ENCODE measurements at places on chromosomes 4 and X.

GRCh38 chr4:125010796-125011503 lies 298.4 kb upstream of the ANKRD50 start:
- DNase-seq: no peak

DNA sequence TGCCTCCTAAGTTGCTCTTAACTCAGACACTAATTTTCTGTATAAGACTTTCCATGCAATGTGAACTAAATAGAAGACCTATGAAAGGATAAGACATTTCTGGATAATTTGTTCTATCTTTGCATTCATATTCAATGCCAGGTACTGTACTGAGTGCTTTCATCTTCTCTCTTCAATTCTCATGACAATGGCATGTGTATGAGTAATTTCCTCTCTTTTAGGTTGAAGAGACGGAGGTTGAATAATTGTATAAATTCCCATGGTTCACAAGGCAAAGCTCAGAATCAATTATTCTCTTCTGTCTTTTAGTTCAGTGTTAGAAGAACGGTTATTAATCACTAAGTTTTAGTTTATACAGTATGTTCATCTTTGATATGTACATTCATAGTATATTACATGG lies 29.3 kb upstream of the CFAP299 start:
- DNase-seq: no peak

- DNase-seq: no peak
These were observed 48.1 kb upstream of the ARHGEF6 start for GRCh38 chrX:136828830-136829229.

DNA sequence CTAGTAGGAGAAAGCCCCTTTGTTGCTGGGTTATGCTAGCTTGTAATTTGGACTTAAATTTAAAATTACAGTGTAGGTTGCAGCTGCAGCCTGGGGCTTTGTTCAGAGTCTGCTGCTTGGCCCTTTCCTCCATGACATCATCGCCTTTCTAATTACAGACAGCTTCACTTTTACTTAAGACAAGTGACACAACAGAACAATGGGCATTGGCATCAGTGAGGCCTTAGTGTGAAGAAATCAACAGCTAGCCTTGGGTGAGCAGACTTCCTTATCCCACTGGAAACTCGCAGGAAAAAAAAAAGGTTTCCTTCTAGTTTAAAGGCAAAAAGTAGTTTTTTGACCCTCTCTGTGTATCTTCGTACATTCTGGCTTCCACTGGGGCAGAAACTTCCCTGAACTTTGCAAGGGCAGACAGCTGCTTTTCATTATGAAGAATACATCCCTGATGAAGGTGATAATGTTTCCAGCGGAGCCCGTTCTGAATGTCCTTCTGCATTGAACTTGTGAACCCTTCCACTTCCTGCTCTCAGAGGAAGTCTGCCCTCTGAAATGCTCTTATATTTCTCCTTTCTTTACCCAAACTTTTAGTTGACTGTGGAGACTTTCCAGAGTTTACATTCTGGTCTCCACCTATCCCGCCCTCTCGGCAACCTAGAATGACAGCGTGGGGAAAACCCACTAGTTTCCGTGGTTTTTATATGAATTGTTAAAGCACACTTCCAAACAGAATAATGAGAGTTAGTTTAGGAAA lies 123.2 kb upstream of the FAM9C start:
- DNase-seq: no peak

GRCh38 chr4:139720806-139721205 lies 55.2 kb downstream of the MGST2 start:
- DNase-seq: no peak

DNA sequence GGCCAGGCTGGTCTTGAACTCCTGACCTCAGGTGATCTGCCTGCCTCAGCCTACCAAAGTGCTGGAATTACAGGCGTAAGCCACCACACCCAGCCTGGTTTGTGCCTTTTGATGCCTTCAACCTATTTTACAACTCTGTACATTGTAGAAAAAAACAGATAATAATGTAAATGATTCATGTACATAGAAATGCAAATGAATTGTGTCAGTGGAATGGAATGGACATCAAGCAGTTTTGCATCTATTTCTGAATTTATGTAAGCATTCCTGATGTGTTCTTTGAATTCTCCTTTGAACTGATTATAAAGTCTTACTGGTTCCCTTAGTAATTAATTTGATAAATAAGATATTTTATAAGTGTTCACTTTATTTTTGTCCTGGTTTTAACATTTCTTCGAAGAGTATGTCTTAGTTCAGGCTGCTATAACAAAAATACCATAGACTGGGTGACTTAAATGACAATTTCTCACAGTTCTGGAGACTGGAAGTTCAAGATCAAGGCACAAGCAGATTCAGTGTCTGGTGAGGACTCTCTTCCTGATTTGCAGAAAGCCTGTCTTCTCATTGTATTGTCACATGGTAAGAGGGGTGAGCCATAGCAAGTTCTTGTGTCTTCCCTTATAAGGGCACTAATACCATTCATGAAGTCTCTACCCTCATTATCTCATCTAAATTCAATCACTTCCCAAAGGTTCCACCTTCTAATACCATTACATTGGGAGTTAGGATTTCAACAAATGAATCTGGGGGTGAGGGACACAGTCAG lies 162.2 kb upstream of the S100G start:
- no peak for DNase-seq

DNA sequence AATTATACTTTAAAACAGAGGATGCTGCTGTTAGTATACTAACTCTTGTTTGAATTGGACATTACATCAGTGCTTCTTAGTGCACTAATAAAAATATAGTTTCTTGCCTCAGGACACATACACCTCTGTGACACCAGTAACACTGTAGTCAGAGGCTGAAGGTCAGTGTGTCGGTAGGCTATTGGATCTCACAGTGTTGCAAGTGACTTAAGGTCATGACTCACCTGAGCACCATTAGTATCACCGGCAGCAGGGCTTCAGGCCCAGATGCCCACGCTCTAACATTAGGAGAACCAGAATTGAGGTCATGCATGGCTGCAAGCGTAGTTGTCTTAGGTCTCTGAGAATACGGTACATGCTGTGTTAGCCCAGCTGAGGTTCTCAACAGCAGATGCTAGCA lies 15.2 kb downstream of the ETDC start:
- DNase-seq: no peak

DNA sequence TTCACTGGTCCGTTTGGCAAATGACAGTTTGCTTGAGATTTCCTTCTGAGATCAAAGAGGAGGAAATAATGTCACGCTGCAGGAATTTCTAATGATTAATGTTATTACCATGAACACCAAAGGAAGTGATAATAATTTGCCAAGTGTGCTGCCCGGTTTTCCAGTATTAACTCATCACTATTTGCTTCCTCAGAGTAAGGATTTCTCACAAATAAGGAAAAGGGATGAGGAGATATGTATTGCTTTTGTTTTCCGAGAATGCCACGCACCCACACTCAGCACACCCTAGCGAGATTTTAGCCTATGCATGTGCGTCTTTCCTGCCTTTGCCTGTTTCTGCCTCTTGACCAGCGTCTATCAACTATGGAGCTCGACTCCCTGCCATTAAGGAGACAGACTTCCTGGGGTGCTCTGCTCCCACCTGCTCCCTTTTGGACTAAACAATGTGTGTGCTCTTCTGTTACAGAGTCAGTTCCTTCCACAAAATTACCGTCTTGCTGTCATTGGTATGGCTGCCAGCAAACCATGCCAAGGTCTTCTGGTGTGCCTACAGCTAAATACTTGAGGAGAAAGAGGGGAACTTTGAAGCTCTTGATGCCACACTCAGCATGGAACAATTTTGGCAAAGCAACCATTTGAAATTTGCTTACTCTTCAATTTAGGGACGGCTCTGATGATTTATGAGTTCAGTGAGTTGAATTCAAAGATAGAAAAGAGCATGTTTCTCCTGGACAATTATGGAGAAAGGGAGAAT lies 393.1 kb upstream of the ZFP42 start:
- DNase-seq: no peak

DNA sequence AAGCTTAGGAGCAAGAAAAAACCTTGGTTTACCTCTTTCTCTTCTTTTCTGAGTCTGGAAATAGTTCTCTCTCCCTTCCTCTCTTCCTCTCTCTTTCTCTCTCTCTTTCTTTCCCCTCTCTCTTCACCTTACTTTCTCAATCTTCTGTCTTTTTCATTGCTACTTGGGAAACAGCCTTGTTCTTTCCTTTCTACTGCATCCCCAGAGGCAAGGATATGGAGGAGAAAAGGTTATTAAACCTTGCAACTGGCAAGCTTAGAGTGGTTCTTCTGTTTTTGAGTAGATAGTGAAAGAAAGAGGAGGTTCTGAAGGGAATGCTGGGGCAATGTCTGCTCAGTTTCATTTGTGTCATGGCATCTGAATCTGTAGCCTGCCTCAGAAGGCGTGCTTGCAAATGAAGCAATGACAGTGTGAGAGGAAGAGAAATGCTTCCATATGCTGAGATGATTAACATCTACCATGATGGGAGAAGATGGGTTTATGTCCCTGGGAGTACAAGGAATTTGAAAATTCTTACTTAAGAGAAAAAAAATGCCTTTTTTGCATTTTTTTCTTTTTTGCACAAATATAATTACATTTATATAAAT lies 190.6 kb downstream of the CEP135 start:
- DNase-seq: no peak

DNA sequence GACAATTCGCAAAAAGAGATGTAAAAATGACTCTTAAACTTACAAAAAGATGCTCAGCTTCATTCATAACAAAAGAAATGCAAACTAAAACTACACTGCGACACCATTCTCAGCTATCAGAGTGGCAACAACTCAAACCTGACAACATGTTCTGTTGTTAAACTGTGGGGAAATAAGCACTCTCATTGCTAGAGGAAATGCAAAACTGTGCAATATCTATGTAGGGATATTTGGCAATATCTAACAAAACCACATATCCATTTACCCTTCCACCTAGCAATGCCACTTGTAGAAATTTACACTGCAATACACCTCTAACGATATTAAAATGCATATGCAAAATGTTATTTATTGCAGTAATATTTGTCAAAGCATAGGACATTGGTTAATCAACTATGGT lies 78.3 kb upstream of the EGFL6 start:
- DNase-seq: no peak

DNA sequence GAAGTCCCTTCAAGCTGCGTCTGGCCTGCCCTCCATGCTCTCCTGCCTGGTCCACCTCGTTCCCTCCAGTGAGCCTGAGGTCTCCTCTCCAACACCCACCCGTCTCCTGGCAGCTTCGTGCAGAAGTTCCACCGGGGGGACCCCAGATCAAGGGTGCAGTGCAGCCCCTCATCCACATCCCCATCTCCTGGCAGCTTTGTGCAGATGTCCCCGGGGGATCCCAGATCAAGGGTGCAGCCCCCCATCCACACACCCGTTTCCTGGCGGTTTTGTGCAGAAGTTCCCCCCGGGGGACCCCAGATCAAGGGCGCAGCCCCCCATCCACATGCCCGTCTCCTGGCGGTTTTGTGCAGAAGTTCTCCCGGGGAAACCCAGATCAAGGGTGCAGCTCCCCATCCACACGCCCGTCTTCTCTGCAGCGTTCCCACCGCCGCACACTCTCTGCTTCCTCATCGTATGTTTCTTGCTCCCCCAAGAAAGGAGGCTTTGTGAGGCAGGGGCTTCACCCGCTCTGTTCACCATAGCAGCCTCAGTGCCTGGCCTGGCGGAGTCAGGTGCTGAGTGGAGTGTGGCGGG lies 35.7 kb downstream of the PIGG start:
- no peak for DNase-seq

DNA sequence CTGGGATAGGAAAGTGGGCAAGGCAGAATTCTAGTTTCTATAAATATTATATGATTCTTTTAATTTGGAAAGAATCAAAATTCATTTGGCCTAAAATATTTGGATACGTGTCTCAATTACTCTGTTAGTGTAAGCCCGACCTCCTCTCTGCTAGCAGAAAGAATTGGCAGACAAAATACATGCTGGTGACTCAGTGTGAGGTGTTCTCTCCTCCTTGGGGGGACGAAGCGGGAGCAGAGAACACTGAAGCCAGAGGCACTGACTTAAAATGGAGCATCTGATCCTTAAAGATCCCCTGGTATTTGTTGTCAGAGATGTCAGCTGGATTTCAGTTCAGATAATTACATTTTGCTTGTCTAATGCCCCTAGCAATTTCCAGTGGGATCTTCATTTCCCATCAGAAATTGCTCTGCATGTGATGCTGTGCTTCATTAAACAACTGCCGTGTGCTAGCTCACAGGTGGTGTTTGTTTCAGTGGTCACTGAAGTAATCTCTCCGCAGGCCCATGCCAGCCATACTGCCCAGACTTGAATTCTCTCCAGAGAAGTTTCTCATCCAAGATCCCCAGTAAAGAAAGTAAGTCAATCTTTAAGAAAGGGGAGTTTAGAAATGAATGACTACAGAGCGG lies 188.7 kb upstream of the TLL1 start:
- no peak for DNase-seq

- no peak for DNase-seq
These were observed 185.7 kb upstream of the HS3ST1 start for GRCh38 chr4:11614426-11614825.

DNA sequence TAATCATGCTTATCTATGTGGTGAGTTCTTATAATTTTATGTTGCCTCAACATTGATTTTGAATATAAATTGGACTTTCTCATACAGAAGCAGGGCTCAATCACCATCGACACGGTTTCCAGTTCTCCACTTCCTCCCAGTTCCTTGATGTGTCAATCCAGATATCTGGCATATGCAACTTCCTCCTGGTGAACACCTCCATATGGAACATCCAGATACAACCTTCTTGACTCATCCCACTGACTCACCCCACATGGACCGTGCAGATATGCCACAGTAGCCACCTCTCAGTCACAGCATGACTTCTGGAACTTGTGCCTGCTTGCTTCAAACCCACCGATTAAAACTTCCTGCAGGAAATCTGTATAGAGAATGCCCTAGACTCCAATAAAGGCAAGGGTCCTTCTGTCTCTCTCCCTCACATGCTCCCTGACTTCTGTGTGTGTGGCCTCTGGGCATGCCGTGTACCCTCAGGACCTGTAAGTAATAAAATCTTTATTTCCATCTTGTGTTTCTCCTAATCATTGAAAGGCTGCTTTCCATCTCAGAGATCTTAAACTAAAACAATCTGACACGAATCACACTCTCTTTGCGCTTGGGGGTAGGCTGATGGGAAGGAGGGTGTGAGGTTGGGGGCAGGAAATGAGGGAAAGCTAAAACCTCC lies 67.0 kb downstream of the HTRA3 start:
- no peak for DNase-seq

DNA sequence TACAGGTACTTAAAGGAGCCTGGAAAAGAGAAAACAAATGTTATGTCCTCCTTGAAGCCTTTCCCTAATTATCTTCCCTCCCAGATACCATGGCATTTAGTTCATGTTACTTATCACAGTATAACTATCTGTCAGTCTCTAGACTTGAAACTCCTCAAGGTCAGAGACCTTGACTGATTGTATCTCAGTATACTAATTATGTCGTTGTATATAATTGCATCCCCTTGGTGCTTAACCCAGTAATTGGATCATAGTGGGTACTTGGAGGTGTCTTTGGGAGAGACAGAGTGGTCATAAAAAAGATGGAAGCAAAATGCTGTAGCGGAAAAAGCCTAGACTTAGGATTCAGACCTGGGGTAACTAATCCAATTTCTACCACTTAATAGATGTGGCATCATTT lies 8.1 kb downstream of the IGBP1 start:
- no peak for DNase-seq

- DNase-seq: no peak
These were observed 42.4 kb downstream of the SLC7A11 start for GRCh38 chr4:138199568-138200235.

GRCh38 chr4:121827853-121828252 lies 4.2 kb upstream of the CCNA2 start:
- DNase-seq: no peak

GRCh38 chrX:20432746-20433387 lies 166.2 kb upstream of the RPS6KA3 start:
- no peak for DNase-seq

- no peak for DNase-seq
These were observed 859.4 kb upstream of the FTHL17 start for GRCh38 chrX:31931225-31931624.

GRCh38 chrX:135454816-135455215 lies 33.1 kb downstream of the SMIM10L2A start:
- DNase-seq: no peak
